ENCODE measurements at places on chromosomes 11 and 22.

DNA sequence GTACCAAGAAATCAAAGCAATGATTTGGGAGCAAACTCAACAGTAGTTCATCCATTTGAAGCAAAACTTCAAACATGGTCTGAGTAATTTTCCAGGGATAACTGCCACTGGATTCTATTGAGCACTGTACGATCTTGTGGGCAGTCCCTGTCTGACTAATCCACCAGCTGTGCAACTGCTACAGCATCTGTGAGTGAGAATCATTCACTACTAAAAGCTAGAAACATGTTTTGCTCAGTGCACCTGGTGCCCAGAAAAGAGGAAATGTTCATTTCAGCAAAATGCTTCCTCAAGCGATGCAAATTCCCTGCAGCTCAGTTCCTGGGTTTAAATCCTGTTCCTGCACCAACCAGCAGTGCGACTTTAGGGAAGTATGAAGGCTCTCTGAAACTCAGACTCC, 1077.9 kb downstream of the DLG2 start:
- no peak for DNase-seq

DNA sequence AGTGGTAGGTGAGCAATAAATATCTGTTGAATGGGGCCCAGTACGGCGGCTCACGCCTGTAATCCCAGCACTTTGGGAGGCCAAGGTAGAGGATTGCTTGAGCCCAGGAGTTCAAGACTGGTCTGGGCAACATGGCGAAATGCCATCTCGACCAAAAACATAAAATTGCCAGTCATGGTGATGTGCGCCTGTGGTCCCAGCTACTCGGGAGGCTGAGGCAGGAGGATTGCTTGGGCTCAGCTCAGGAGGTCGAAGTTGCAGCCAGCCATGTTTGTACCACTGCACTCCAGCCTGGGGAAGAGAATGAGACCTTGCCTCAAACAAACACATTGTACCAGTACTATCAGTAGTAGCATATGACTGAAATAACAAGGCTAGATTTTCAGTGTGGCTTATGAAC, 4.2 kb downstream of the SGSM3 start:
- no peak for DNase-seq

DNA sequence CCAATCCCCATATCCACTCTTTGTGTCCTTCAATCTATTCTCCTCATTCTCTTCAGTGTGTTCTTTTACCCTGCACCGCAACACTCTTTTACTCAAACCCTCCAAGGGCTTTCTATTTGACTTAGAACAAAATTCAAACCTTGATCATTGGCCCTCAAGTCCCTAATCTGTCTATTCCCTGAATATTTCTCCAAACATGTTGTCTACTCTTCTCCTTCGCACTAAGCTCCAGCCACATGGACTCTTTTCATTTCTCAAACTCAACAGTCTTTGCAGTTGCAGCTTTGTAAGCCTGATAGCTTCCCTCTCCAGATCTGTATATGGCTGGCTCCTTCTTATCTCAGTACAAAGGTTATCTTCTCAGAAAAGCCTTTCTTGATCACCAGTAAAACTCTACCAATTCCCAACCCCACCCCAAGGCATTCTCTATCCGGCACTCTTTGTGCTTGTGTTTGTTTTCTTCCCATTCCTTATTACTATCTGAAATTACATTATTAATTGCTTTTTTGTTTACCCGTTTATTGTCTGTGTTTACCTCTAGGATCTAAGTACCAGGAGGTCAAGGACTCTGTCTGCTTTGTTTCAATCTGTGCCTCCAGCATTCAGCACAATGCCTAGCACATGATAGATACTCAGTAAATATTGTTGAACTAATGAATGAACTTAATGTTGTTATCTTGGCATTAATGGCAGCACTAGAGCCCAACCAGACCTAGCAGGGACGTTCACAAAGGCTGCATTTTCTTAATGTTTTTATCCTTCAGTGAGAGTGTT, 147.4 kb downstream of the BBOX1 start:
- DNase-seq = no peak

DNA sequence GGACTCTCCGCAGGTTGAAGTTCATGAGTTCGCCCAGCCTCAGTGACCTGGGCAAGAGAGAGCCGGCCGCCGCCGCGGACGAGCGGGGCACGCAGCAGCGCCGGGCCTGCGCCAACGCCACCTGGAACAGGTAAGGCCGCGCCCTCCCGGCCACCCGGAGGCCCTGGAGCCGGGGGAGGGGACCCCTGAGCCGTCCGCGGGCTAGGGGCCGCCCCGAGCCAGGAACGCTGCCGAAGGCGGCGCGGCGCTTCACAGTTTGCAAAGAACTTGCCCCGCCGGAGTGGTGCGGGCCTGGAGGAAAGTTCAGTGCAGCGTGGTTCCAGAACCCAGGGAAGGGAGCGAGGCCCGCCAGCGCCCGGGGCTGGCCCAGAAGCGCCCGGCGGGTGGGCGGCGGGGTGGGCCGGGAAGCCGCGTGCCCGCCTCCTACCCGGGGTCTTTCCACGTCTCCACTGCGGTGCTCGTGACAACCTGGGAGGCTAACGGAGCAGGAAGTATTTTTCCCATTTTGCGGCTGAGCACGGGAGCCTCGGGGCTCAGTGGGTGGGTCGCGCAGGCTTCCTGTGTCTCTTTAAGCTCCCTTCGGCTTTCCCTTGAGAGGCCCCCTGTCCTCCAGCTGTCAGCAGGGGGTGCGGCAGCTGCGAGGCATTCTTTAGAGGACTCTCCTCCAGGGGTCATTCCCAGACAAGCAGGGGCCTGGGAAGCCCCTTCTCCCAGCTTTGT, 635 bp downstream of the PRR5 start:
- no peak for DNase-seq

DNA sequence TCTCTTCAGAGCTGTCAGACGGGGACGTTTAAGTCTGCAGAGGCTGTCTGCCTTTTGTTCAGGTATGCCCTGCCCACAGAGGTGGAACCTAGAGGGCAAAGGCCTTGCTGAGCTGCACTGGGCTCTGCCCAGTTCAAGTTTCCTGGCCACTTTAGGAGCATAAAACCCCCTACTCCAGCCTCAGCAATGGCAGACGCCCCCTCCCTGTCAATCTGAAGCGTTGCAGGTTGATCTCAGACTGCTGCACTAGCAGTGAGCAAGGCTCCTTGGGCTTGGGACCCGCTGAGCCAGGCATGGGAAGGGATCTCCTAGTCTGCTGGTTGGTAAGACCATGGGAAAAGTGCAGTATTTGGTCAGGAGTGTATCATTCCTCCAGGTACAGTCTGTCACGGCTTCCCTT, 66.6 kb upstream of the TP53I11 start:
- no peak for DNase-seq

DNA sequence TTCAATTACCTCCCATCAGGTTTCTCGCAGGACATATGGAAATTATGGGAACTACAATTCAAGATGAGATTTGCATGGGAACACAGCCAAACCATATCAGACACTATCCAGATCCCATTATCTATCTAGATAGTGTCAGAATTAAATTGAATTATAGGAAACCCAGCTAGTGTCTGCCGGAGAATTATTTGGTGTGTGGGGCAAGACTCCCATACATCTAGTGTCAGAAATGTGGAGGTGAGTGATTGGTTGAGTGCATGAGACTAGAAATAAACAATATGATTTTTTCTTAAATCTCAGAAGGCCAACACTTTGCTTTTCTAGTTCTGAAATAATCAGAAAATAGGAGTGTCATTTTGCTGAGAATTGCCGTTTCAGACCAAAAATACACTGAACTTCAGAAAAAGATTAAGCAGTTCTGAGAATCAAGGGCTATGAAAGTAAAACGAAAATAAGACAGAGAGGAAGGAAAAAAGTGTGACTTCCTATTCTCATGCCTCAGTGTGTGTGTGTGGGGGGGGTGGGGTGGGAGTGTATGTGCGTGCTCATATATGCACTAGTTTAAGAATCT, 21.3 kb downstream of the CASP12 start:
- no peak for DNase-seq

- no peak for DNase-seq
Observed at GRCh38 chr22:22663861-22664800, 19.7 kb downstream of the GGTLC2 start.

DNA sequence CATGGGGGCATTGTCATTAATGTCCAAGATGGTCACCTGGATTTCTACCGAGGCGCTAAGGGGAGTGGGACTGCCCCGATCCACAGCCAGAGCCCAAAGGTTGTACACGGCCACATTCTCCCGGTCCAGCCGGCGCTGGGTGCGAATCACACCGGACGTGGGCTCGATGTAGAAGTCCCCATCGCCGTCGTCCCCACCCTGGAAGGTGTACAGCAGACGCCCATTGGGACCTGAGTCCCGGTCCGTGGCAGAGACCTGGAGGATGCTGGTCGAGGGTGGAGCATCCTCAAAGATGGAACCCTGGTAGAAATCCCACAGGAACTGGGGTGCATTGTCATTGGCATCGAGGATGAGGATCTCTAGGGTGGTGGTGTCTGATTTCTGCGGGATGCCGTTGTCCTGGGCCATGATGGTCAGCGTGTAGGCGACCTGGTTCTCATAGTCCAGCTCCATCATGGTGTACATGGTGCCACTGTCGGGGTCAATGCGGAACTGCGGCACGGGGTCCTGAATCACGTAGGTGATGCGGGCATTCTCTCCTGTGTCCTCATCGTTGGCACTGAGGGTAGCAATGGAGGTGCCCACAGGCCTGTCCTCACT, 3.1 kb downstream of the CELSR1 start:
- DNase-seq = no peak

DNA sequence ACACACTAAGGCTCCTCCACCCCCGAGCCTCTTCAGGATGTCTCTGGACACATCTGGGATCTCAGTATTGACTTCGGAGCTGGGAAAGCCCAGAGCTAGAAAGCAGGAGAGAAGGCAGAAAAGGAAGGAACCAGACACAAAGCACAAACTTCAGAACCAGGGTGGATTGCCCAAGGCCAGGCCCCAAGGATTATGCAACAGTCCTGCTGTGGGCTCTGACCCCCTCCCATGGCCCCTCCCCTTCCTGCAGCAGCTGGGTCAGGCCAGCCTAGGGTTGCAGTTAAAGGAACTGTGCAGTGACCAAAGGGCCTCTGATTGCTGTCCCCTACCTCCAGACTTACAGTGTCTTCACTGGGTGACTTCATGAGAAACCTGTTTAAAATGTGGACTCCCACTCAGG, 5.3 kb downstream of the KCNE3 start:
- DNase-seq = no peak

- DNase-seq = no peak
Observed at GRCh38 chr11:6332066-6332465, 11.8 kb upstream of the CAVIN3 start.

- DNase-seq = no peak
Observed at GRCh38 chr11:111540937-111541253, 375 bp downstream of the LAYN start.

GRCh38 chr22:45878901-45879551, 97.9 kb downstream of the WNT7B start:
- DNase-seq = no peak

GRCh38 chr11:32526760-32527159, 56.9 kb upstream of the EIF3M start:
- no peak for DNase-seq

- no peak for DNase-seq
Observed at GRCh38 chr11:70610566-70611565, 212.5 kb downstream of the CTTN start.

DNA sequence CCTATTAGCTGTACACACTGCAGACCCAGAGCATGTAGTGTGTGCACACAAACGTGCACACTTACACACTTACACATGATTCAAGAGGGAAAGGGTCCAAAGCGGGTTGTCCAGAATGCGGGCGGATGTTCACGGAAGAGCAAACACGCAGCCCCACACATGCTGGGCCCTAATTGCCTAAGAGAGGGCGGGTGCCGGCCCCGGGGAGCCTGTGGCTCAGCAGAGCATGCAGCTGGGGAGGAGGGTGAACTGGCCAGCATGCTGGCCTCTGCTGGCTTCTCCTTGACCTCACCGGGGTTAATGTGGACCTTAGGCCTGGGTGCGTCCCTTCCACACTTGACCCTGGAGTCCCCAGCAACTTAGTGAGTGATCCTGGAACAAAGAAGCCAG, 816.3 kb downstream of the BRD1 start:
- no peak for DNase-seq

DNA sequence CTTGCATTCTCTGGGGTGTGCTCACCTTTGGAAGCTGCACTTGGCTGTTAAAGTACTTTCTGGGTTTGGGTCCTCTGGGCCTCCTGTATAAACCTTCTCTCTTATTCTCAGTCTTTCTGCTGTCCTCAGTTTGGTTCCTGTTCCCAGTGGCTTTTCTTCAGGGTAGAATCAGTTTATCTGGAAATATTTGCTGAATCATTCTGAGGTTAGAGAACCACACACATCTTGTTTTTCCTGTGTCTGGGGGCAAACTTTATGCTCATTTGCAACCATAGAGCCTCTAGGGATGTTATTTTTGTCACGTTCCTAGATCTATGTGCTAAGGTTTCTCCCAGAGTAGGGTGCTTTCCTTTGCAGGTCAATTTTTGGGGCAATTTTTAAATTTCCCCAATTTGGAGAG, 224.3 kb upstream of the C11orf87 start:
- no peak for DNase-seq

- DNase-seq = no peak
Observed at GRCh38 chr11:16881074-16881709, 133.0 kb downstream of the PLEKHA7 start.

DNA sequence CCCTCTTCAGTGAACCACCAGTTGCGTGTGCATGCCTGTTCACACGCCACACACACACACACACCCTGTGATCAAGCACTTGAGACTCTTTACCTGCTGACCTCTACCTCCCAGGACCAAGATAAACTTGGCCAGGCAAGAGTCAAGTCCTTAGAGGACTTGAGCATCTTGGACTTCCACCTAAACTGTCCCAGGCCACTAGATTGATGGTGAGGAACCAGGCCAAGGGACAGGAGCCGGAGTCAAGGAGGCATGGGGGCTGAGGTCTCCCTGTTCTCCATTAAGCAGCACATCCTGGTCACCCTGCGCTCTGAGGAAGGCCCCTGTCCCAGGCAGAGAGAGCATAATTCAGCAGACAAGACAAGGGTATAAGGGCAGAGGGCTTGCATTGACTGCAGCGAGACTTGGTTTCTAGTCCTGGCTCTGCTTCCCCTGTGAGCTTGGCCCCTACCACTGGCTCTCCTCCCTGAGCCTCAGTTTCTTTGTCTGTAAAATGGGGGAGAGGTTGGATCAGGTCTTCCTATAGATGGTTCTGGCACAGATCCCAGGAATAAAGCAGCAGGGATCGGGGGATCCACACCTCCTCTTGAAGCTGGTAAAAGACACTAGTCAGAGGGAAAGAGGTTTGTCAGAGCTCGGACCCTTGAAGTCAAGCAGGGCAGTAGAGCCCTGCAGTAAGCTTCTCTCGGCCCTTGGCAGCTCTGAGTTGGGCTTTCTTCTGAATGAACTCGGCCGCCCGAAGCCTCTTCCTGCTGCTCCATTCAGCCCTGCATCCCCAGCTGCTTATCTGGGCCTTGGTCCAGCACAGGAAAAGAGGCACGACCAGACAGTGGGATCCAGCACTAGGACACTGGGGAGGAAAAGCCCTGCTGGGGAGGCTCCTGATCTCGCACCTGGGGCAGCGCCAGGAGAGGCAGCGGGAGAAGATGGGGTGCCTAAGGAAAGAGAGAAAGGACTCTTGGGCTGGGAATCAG, 2.0 kb downstream of the CREB3L1 start:
- no peak for DNase-seq
